Vein endothelial cell (primary cell): ENCODE measurements at places on chromosomes 11 and 22. TPM values are rescaled to one million over a fixed set of nuclear protein-coding genes. Genes with fewer than 3 reads are reported as not detected.

The TMPRSS4 gene
- total RNA-seq, result not detected in 2 replicates

The PNPLA3 gene
- total RNA-seq, result 0.98 and 2.9 TPM in 2 replicates

The OR8D4 gene
- not detected in 2 replicates for total RNA-seq

The TRPC6 gene
- total RNA-seq, result under 0.01 and 0.10 TPM in 2 replicates

The TRIM48 gene
- total RNA-seq, result not detected in 2 replicates

The MS4A6E gene
- not detected in 2 replicates for total RNA-seq

The TRPM5 gene
- total RNA-seq, result not detected in 2 replicates

The C22orf31 gene
- total RNA-seq, result not detected in 2 replicates

The LMNTD2 gene
- total RNA-seq, result 1.9 and 2.6 TPM in 2 replicates

The OR6T1 gene
- not detected in 2 replicates for total RNA-seq

The C1QTNF5 gene
- total RNA-seq, result 79.7 and 111 TPM in 2 replicates

The C11orf97 gene
- total RNA-seq, result not detected in 2 replicates

The CTNND1 gene
- total RNA-seq, result 292 TPM in 2 replicates

The RAB39A gene
- 0.19 TPM in 1 of 2 replicates, not detected in the other for total RNA-seq

The OR5AP2 gene
- not detected in 2 replicates for total RNA-seq

The WNT11 gene
- total RNA-seq, result not detected in 2 replicates

The FJX1 gene
- total RNA-seq, result 39.5 and 52.9 TPM in 2 replicates

The JAML gene
- total RNA-seq, result 0.65 TPM in 1 of 2 replicates, not detected in the other

The FOXRED1 gene
- 13.0 and 13.1 TPM in 2 replicates for total RNA-seq

The CASP5 gene
- total RNA-seq, result not detected in 2 replicates

The APOL4 gene
- total RNA-seq, result 0.57 and 1.6 TPM in 2 replicates
